ENCODE measurements at places on chromosomes 5 and 9. TPM values are rescaled to one million over a fixed set of nuclear protein-coding genes. Genes with fewer than 3 reads are reported as not detected.

Gene DOLK
- total RNA-seq = 20.5 TPM

- no peak for DNase-seq
Observed at GRCh38 chr5:167030500-167031120, 1260.8 kb upstream of the WWC1 start.

Gene SLC23A1
- 1.4 TPM for total RNA-seq

GRCh38 chr9:122808141-122808540, 8.2 kb downstream of the OR1K1 start:
- no peak for DNase-seq

Gene CDH6
- total RNA-seq = 207 TPM

DNA sequence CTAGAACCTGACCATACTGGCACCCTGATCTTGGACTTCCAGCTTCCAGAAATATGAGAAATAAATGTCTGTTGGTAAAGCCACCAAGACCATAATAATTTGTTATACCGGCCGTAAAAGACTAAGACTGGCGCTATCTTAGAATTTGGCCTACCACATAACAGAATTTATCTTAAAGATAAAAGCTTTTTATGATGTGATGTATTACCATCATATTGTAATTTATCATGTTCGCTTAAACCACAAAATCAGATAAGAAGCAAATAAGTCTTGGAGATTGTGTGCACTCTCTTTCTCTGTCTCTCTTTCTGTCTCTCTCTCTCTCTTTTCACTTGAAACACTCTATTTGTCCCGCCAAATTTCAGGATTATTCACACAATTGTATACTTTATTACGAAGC, 35.6 kb downstream of the FST start:
- no peak for DNase-seq

- DNase-seq = no peak
Observed at GRCh38 chr9:33651125-33651524, 127.1 kb downstream of the ANKRD18B start.

Gene BHMT2
- total RNA-seq = 20.3 TPM

Gene LPAR1
- total RNA-seq = 16.4 TPM

GRCh38 chr9:135586601-135587109, 25.1 kb downstream of the PAEP start:
- DNase-seq = no peak

DNA sequence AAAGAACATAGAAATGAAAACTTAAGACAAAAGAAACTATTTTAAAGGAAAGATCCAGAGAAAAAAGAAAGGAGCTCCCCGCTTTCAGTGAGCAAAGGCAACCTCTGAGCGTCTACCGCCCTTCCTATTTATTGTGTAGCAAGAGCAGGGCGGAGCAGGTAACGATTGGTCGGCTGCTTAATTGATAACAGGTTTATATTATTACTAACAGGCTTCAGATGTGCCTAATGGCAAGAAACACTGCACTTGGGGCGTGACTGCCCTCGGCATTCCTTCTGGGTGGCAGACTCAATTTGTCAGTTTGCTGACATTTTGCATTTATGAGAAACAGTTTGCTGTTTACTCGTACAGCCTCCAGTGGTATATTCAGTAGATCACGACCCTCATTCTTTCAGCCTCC, 482.7 kb upstream of the C9orf72 start:
- DNase-seq = peak; percentile 24

- no peak for DNase-seq
Observed at GRCh38 chr9:134781591-134782302, 98.9 kb upstream of the FCN2 start.

Gene RNF183
- total RNA-seq = 0.80 TPM

- DNase-seq = no peak
Observed at GRCh38 chr5:158354958-158355357, 496.0 kb upstream of the CLINT1 start.

DNA sequence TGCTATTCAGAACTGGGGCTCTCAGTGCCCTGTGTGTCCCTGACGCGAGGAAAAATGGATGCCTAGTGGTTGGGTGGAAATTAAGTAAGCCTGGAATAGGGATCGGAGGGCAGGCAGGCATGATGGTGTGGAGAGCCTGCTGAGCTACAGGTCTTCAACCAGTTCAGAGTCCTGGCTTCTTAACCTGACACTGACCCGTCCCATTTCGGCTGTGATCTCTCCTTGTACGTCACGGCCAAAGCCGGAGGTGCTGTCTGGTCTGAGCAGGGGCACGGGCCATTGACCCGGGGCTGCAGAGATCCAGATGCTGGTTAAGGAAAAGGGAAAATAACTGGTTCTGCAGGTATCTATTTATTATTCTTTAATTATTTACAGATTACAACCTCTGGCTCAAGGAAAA, 27.9 kb downstream of the RHOBTB3 start:
- DNase-seq = no peak

- DNase-seq = no peak
Observed at GRCh38 chr9:3823842-3824475, 298.2 kb upstream of the RFX3 start.
